ENCODE measurements at places on chromosomes 7 and 10. TPM values are rescaled to one million over a fixed set of nuclear protein-coding genes. Genes with fewer than 3 reads are reported as not detected.

The CADPS2 gene
- total RNA-seq, result 7.4 TPM

DNA sequence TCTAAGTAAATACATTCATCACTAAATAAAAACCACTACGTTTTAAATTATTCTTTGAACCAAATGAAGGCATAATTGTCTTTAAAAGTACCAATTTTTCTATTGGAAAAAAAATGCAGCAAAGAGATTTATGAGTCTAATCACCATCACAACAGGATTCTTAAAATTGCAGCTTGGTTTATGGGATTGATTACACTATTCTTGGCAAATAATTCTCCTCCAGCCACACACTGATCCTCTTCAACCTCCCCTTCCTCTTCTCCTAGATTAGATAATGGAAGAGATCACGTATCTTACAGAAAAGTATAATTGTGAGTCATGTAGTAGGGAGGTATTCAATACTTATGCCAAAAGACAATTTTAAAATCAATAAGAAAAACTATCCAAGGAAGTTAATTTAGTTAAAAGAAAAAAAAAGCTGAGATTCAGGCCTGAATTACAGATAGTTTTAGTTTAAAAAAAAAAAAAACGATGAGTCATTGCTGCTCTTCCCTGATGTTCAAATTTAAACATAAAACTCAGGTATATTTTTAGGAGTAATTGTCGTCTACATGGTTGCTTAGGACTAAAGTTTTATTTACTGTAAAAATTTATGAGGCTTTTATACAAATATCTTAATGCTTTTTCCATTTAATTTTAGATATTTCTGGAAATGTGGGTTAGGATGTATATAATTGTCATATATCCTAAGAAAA, 133.7 kb upstream of the CDK1 start:
- DNase-seq, result no peak

GRCh38 chr10:66259836-66260235, 666.0 kb upstream of the LRRTM3 start:
- DNase-seq, result no peak

The GRM8 gene
- total RNA-seq, result not detected

The ZNF365 gene
- 2.9 TPM for total RNA-seq

GRCh38 chr10:728603-729002, 39.1 kb upstream of the DIP2C start:
- DNase-seq, result no peak

The PDAP1 gene
- 200 TPM for total RNA-seq

DNA sequence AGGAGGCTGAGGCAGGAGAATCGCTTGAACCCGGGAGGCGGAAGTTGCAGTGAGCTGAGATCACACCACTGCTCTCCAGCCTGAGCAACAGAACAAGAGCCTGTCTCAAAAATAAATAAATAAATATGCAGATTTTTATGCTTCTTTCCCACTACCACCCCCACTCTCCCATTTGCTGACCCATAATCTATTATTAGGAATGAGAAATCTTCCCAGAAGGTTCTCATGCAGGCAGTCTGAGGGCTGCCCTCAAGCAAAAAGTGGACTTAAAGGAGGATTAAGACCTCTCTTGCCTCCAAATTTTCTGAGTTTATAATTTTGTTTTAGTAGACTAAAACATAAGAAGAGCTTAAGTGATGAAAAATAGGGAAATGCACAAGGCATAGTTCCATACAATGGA, 85.2 kb upstream of the TOMM7 start:
- no peak for DNase-seq

- no peak for DNase-seq
These were observed 160.0 kb downstream of the PDE1C start for GRCh38 chr7:31910191-31910590.

The HOXA3 gene
- total RNA-seq, result 8.2 TPM

- DNase-seq, result peak; percentile 2
These were observed 271.4 kb downstream of the POLR1F start for GRCh38 chr7:19437446-19437845.

DNA sequence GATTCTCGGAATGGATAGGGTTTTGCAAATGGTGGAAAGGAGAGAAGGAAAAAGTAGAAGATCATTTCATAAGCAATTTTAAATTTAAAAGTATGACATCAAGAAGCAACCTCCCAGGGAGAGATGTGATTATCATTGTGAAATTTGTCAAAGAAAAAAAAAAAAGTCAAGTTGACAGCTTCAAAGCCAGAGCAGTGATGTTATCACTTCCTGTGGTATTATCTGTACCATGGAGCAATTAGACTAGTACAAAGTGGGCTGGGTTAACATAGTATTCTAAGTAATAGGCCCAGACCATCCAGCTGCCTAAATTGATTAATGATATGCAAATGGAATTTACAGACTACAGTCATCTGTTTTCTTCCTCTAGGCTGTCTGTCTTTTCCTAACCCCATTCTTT, 84.0 kb upstream of the NPY start:
- no peak for DNase-seq

DNA sequence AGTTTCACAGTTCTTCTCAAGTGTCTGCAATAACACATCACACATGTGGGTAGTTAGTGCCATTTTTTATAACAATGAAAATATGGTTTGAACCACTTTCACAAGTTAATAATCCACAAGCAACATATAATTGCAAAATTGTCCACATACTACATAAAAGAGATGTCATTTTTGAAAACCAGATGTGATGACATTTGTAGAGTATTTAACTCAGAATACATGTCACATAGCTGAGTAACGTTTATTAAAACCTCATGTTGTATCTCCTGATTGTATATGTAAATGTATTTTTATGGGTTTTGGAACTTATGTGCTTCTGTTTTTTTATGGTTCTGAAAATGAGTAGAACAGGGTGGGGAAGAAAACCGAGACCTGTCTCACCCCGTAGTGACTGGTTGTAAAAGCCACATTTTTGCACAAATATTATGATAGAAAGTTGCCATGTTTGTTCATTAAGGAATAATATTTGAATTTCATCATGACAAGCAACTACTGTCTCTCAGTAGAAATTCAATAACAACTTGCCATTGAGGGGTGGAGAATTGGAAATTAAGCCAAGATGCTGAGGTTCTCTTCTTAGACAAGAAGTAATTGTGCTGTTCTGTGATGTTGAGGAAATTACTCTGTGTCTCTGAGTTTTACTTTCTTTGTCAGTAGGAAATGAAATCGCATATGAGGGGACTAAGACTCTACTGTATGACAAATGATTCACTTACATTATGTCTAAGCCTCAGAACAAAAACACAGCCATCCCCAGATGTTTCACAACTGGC, 29.2 kb upstream of the EGFR start:
- no peak for DNase-seq

The CUZD1 gene
- total RNA-seq, result 1.1 TPM

- no peak for DNase-seq
These were observed 32.6 kb downstream of the DKK1 start for GRCh38 chr10:52346394-52347326.

Data from MCF 10A (cell line).